Stimulated activated CD4-positive, alpha-beta T cell treated with anti-CD3 and anti-CD28 coated beads, Interleukin-1b, Interleukin-23, amount 100 ng/mL, for 48 hours (primary cell): ENCODE measurements at places on chromosomes 7 and 10.

GRCh38 chr10:128097783-128098182 is 28.4 kb downstream of the MKI67 start:
- DNase-seq: no peak

DNA sequence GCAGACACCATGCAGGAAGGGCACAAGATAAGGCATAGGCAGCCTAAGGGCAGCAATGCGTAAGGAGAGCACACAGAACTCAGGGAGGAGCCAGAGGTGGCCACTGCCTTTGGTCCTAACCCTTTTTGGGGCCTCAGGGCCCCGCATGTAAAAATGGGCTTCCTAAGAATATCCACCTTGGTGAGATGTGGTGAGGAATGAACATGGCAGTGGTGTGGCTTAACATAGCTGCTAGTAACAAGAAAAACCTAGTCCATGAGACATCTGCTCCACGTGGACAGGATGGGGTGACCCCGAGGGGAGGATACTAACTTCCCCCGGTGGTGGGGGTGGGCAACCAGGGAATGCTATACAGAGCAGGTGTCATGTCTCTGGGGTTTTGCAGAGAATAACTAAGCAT is 18.0 kb downstream of the MAT1A start:
- DNase-seq: no peak

GRCh38 chr7:30935569-30935877 is 23.9 kb downstream of the AQP1 start:
- DNase-seq: no peak

DNA sequence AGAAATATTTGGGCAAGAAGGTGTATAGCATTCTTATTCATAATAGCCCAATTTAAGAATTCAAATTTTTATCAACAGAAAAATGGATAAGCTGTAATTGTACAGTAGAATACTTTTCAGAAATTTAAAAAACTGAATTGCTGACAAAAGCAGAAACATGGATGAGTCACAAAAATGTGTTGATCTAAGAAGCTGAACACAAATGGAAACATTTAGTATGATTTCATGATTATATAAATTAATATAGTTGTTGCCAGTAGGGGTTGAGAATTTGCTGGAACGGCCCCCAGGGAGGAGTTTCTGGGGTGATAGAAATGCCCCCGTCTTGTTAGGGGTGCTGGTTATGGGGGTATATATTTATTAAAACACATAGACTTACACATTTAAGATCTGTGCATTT is 179.1 kb downstream of the KLF6 start:
- DNase-seq: no peak
